HTR-8/SVneo (cell line): ENCODE measurements at places on chromosomes 12 and 14.

GRCh38 chr12:94433744-94434143 is 25.9 kb downstream of the CEP83 start:
- DNase-seq, result no peak

DNA sequence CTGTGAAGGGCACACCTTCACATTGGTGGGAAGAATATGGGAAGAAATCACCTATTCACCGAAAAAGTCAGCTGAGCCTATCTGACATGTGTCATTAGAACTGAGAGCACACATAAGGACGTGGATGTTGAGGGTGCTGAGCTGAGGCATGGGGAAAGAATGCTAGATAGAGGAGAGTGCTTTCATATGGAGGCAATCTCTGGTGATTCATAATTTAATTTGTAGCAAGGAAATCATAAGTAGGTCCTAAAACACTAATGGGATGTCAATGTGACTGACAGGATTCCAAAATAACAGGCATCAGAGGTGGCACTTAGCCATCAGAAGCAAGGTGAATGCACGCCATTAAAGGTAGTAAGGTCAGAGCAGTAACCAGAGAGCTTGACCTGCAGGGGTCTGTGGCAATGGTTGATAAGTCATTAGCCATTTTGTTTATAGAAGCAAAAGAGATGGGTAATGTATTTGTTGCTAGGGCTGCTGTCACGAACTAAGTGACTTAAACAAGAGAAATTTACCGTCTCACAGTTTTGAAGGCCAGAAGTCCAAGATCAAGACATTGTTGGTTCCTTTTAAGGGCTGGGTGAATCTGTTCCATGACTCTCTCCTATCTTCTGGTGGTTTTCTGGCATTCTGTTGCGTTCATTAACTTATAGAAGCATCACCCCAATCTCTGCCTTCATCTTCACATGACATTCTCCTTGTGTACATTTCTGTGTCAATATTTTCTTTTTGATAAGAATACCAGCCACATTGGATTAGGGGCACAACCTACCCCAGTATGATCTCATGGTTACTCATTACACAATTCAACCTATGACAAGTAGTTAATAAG is 69.3 kb downstream of the ANKS1B start:
- peak; percentile 3 for DNase-seq

GRCh38 chr14:69647213-69647612 is 35.8 kb downstream of the SUSD6 start:
- no peak for DNase-seq

- no peak for DNase-seq
Measured at GRCh38 chr14:63666335-63666734, 24.7 kb upstream of the WDR89 start.

DNA sequence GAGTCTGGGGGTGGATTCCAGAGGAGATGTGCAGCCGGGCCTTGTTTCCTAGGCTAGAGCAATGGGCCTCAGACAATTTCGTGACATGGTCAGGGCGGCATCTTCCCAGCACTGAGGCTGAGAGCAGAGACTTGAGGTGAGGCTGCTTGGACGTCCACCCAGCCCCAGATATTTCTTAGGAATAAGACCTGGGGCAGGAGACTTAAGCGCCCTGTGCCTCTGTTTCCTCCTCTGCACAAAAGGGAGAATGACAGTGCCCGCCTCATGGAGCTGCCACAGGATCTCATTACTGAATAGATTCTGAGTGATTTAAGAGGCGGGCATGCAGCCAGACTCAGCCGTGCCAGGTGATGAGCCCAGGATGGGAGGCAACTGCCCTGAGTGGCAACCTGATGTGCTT is 297.9 kb upstream of the SFSWAP start:
- DNase-seq, result no peak

DNA sequence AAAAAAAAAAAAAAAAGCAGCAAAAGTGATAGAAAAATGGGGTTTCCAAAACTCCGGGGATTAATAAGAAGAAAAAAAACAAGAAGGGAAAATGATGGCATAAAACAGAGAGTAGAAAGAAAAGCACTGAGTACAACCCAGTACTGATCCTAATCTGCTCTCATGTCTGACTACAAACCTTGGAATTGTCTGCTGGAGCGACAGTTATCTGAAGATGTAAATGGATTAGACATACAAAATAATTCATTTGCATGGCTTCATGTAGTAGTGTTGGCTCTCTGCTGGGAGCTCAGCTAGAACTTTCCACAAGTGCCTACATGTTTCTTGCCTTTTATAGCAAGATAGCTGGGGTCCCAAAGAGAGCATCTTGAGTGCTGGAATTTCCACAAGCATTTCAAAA is 34.2 kb downstream of the ZCRB1 start:
- DNase-seq, result no peak

DNA sequence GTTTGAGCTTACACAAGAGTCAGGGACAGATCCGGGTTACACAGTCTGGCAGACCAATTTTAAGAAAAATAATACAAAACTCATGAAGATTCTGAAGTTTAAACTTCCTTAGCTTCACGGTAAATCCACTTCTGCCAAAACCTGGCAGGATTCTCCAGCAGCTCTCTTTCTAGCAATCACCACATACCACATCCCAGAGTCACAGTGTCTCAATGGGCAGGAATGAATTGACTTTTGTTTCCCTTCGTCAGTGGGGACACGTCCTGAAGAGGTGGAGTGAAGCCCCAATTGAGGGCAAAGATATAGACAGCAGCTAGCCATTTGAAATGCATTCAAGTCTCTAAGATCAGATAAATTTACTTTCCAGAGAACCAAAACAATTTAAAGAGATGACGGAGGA is 117.1 kb upstream of the ARHGAP5 start:
- DNase-seq, result no peak

DNA sequence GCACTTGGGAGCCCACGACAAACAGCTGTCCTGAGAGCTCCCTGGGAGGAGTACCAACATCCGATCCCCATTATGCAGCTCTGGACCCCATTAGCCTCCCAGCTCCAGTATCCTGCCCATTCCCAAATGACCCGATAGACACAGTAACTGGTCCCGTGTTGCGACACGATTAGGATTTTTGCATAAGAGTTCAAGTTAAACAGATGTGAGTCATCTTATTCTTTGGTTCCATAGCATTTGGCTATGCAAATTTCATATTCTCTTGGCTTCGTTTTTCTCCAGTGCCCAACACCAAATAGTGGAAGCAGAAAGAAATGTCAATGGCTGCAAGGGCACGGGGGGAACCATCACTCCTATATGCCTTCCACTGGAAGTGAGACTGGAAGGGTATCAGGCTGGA is 43.0 kb upstream of the LRRC10 start:
- DNase-seq, result no peak

DNA sequence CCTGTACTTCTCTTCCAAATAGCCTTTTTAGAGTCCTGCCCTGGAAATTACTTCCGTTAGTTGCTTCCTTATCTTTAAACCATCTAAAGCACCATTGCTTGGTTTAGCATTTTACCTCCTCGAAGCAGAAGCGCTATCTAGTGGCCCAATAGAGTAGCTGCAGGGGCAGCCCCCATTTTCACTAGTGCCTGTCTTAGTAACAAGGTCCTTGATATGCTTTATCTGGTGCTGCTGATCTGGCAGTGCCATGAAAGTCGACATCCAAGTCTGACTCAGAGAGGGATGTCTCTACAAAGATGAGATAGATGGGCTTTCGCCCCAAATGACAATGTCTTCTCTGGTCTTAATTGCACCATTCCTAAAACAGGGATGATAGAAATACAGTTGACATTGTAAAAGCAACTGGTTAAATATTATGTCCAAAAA is 25.0 kb upstream of the CIT start:
- DNase-seq, result peak; percentile 69

- no peak for DNase-seq
Measured at GRCh38 chr12:3186546-3187215, 109.5 kb downstream of the TSPAN9 start.

DNA sequence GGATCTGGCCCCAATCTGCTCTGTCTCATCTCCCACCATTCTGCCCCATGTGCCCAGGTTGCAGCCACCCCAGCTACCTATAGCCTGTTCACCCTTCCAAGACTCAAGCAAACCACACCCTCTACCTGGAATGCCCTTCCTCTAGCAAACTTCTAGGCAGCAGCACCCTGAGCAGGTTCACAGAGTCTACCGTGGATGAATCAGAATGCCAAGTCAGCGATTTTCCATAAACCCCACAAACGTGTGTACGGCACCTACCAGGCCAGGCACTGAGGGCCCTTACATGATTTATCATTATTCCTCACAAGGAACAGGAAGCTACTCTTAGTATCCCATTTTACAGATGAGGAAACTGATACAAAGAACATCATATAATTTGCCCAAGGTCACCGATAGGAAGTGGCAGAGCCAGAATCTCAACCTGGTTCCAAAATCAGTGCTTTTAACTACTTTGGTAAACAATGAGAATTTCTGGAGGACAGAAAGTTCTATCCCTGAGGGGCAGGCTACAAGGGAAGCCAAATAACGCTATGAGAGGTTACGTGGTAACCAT is 28.0 kb upstream of the DHRS4 start:
- DNase-seq, result no peak

DNA sequence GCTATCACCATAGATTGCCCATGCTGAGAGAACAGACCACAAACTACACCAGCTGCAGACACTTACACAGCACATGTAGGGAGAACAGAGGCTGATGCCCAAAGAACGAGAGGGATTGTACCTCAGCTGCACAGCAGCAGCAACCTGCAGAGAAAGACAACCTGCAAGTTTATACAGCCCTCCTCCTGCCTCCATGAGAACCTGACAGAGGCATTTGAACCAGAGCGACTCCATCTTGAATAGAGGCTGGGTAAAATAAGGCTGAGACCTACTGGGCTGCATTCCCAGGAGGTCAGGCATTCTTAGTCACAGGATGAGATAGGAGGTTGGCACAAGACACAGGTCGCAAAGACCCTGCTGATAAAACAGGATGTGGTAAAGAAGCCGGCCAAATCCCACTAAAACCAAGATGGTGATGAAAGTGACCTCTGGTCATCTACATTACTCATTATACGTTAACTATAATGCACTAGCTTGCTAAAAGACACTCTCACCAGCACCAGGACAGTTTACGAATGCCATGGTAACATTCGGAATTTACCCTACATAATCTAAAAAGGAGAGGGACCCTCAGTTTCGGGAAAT is 262.4 kb upstream of the HMGA2 start:
- no peak for DNase-seq

GRCh38 chr14:99989032-99989431 is 76.2 kb upstream of the EVL start:
- no peak for DNase-seq

GRCh38 chr14:76754586-76754985 is 6.7 kb upstream of the VASH1 start:
- no peak for DNase-seq

DNA sequence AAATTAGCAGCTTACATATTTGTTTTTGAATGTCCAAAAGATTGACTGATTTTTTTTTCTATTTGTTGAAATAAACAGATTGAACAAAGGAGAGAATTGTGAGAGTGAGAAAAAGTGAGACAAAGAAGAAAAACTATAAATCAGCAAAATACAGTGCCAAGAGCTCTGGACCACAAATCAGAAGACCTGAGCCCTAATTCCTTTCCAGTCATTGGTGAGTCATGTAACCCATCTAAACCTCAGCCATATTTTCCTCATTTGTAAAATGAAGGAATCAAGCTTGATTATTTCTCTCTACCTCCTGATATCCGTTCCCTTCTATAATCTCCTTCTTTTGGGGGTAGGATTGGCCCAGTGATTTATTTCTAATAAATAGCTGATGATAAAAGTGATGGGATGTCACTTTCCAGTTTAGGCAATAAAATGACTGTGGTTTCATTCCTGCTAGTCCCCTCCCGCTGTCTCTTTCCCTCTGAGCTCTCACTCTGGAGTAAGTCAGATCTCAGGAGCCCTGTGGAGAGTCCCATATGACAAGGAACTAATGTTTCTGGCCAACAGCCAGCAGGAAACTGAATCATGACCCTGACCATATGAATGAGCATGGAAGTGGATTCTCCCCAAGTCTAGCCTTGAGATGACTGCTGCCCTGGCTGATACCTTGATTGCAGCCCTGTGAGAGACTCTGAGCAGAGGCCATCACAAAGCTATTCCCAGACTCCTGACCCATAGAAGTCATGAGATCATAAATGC is 218.9 kb downstream of the ACSS3 start:
- no peak for DNase-seq
